HT-29 (cell line): ENCODE measurements at places on chromosomes 4 and X. TPM values are rescaled to one million over a fixed set of nuclear protein-coding genes. Genes with fewer than 3 reads are reported as not detected.

GRCh38 chr4:126697748-126698147, 935.0 kb upstream of the INTU start:
- no peak for DNase-seq

The SPACA5 gene
- total RNA-seq = not detected in 2 replicates

The BTC gene
- total RNA-seq = 1.4 and 1.9 TPM in 2 replicates

DNA sequence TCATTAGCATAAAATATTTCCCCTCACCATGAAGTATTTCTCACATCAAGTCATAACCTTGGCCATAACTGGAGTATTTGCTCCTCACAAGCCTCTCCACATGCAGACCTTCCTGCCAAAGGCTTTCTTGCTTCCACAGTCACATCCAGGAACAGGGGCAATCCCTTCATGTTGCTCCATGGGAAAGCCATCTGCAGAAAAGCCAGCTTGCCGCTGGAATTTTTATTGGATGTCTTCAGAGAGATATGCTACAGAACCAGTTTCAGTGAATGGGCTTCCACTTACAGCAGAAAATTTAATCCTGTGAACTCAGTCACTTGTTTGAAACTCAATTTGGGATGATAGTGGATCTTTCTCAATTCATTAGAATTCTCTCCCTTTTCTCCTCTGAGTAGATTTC, 3.2 kb upstream of the CDKN2AIP start:
- DNase-seq = peak; percentile 51

- no peak for DNase-seq
Measured at GRCh38 chr4:84678976-84679744, 96.2 kb downstream of the CDS1 start.

GRCh38 chrX:118724365-118724764, 3.0 kb upstream of the IL13RA1 start:
- no peak for DNase-seq

The F11 gene
- not detected in 2 replicates for total RNA-seq

The CTAG1B gene
- total RNA-seq = not detected in 2 replicates

DNA sequence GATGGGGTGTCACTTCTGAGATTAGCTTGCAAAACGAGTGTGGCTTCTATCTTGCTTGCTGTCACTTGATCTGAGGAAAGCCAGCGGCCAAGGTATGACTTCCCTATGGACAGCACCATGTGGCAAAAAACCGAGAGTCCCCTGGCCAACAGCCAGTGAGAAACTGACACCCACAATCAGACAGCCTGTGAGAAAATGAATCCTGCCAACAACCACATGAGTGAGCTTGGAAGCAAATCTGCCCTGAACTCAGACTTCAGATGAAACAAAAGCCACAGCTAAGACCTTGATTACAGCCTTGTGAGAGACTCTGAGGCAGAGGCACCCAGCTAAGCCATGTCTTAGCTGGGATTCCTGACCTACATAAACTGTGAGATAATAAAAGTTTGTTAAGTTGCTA, 45.5 kb downstream of the PPP1R2C start:
- DNase-seq = no peak

The OR13H1 gene
- not detected in 2 replicates for total RNA-seq

The MAGEA4 gene
- not detected in 2 replicates for total RNA-seq

The STK32B gene
- not detected in 2 replicates for total RNA-seq

GRCh38 chr4:146577111-146577510, 55.4 kb upstream of the SLC10A7 start:
- no peak for DNase-seq

- no peak for DNase-seq
Measured at GRCh38 chr4:147824884-147825283, 93.0 kb downstream of the ARHGAP10 start.

DNA sequence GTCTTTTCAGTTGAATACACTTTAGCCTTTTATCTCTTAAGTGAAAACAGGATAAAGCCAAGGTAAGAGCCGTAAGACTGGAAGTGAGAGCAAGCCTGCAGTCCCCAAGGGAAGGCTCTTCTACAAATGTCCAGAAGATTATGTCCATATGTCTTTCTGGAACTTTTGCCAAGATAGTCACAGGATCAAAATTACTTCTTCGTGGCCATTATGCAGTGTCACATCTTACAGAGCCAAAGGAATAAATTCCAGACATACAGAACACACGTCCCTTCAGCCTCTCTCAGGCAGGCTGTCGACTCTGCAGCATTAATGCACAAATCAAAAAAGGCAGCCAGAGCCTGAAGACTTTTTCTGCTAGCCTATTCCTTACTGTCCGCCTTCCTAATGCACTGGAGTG, 10.9 kb upstream of the GATB start:
- no peak for DNase-seq

- no peak for DNase-seq
Measured at GRCh38 chrX:21738210-21738949, 19.5 kb downstream of the SMPX start.

DNA sequence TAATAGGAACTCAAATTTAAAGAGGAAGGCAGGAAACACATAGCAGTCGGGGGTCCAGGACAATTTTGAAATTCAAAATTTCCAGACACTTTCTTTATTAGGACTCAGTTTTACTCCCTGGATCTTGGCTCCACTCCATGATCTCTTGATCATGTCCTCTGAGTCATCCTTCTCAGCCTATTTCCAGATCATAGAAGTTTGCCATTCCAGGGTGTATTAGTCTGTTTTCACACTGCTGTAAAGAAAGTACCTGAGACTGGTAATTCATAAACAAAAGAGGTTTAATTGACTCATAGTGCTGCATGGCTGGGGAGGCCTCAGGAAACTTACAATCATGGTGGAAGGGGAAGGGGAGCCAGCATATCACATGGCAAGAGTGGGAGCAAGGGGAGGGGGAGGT, 564.7 kb upstream of the ACTRT1 start:
- no peak for DNase-seq

DNA sequence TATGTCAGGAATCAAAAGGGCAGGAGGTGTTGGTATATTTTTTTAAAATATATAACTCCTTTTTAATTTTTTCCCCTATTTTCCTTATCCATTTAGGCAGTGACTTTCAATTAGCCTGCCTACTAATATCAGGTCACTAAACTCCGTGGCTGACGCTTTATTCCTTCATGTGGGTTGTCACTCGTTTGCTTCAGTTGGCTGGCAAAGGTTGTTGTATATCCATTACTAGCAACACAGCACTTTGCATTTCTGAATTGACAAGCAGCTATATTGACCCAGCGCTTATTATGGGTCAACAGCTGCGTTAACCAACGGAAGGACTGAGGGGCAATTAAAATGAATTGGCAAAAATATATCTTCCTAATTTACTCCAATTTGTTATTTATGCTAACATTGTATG, 87.7 kb downstream of the ARX start:
- no peak for DNase-seq

DNA sequence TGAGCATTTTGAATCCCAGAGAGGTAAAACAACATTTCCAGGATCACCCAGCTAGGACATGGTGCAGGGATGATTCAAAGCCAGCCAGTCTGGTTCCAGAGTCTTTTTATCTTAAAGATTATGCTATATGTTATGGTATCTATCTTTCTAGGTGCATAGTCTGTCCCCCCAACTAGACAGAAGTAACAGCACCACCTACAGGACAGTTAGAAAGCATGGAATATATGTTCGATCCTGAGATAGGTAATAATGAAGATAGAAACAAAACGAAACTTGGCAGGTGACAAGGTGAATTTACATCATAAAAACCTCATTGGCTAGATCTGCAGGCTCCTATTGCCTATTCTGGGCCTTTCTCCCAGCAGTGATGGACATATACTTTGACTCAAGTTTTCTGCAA, 723.2 kb downstream of the SMARCA1 start:
- peak; percentile 52 for DNase-seq

- DNase-seq = no peak
Measured at GRCh38 chr4:15501941-15502340, 32.3 kb downstream of the CC2D2A start.

The SLC7A11 gene
- 16.6 and 19.7 TPM in 2 replicates for total RNA-seq

The F8 gene
- 0.03 and 0.41 TPM in 2 replicates for total RNA-seq

The AFP gene
- total RNA-seq = not detected in 2 replicates
